Stimulated activated CD8-positive, alpha-beta memory T cell treated with anti-CD3 and anti-CD28 coated beads, Interleukin-4, amount 100 ng/mL, for 4 hours (primary cell): ENCODE measurements at places on chromosomes 12 and 14.

DNA sequence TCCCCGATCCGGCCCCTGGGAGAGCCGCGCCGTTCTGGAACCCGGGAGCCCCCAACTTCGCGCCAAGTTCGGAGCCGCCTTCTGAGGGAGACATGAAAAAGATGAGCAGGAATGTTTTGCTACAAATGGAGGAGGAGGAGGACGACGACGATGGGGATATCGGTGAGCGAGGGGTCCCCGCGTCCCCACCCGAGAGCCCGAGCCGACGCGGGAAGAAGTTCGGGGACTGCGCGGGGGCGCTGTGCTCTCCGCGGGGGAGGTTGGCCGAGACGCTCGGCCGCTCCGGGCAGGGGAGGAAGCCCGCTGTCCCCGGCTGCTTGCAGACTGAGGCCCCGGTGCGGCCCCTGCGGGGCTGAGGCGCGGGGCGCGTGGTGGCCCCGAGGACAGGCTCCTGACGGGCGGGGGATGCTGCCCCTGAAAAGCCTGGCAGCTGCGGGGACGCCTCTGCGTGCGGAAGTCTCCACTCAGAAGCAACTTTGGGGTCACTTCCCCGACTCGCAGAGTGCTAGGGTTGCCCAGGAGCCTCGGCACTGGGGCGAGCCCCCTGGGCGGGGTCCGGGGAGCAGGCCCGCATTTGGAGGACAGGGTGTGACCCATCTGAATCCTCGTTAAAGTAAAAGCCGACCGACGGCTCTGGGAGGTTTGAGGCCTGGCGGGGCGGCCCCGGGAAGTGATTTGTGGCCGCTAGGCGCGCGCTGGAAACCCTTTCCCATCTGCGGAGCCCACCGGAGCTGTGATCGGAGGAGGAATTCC lies 511 bp downstream of the ANO6 start:
- no peak for DNase-seq

DNA sequence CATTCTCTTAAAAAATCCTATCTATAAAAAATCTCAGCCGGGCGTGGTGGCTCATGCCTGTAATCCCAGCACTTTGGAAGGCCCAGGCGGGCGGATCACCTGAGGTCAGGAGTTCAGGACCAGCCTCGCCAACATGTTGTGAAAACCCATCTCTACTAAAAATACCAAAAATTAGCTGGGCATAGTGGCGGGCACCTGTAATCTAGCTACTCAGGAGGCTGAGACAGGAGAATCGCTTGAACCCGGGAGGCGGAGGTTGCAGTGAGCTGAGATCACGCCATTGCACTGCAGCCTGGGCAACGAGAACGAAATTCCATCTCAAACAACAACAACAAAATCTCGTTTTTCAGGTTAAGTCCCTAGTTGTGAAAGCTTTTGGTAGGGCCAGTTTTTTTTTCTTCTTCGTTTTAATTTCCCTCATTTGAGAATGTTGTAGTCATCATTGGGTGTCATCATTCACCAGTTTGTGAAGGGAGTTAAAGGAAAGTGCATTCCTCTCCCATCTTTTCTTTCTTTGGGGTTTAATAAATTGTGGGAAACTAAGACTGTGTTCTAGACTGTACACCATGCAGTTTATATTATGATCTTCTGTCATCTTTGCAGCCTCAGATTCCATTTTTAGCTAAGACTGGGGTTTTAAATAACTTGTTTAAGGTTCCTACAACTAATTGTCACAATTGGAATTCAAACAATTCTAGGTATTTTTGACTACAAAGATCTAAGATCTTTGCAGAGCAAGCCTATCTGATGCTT lies 23.9 kb downstream of the MDM2 start:
- no peak for DNase-seq

GRCh38 chr14:79043194-79043889 lies 873.2 kb downstream of the NRXN3 start:
- no peak for DNase-seq

GRCh38 chr12:118463677-118464076 lies 87.3 kb downstream of the SUDS3 start:
- no peak for DNase-seq

- no peak for DNase-seq
Observed at GRCh38 chr12:107912421-107913004, 138.0 kb downstream of the ASCL4 start.

GRCh38 chr12:1842905-1843640 lies 22.7 kb downstream of the LRTM2 start:
- DNase-seq = no peak

- DNase-seq = no peak
Observed at GRCh38 chr14:71532790-71533189, 399.4 kb upstream of the RGS6 start.
